ENCODE measurements at places on chromosomes 7 and 10.

- DNase-seq, result no peak
Observed at GRCh38 chr10:91758303-91759146, 39.7 kb upstream of the TNKS2 start.

- no peak for DNase-seq
Observed at GRCh38 chr10:62657244-62657835, 147.2 kb upstream of the ADO start.

DNA sequence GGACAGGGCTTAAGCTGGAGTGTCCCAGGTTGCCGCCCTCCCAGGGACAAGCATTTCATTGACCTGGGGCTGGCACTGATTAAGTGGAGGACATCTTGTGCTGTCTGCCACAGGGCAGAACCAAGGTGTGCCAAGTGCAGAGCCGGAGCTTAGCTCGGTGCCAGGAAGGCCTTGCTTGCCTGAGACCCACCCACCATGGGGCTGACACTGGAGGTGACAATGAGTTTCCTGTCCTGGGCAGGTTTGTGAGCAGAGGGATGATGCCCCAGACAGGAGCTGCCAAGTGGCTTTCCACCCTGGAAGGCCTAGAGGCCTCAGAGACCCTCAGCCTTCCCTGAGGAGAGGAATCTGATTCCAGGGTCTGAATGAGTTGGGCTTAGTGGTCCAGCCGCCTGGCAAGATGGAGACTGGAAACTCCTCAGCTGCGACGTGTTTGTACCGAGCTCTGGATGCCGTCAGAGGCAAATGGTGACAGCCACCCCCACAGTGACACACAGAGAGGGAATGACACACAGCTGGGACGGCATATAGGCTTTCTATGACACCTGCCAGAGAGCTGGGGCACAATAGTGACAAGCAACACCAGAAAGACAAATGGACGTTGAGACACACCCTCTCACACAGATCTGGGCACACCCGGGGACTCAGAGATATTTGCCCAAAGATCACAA, 2.6 kb downstream of the ADCYAP1R1 start:
- DNase-seq, result no peak

DNA sequence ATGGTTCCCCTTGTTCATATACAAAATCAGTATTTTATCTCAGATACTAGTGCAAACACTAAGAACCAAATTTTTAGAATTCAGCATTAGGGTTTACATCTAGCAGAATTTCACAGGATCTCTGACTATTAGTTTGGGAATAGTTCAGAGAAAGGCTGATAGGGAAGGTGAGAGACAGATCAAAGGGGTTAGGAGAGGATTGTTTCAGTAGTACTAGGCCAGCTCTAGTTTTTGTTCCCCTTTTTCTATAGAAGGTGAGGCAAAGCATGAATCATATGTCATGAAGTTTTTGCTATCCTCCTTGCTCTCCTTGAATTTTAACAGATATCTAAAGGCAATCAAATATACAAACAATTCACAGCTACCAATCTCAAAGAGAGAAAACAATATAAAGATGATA, 26.1 kb upstream of the CTNNA3 start:
- no peak for DNase-seq

DNA sequence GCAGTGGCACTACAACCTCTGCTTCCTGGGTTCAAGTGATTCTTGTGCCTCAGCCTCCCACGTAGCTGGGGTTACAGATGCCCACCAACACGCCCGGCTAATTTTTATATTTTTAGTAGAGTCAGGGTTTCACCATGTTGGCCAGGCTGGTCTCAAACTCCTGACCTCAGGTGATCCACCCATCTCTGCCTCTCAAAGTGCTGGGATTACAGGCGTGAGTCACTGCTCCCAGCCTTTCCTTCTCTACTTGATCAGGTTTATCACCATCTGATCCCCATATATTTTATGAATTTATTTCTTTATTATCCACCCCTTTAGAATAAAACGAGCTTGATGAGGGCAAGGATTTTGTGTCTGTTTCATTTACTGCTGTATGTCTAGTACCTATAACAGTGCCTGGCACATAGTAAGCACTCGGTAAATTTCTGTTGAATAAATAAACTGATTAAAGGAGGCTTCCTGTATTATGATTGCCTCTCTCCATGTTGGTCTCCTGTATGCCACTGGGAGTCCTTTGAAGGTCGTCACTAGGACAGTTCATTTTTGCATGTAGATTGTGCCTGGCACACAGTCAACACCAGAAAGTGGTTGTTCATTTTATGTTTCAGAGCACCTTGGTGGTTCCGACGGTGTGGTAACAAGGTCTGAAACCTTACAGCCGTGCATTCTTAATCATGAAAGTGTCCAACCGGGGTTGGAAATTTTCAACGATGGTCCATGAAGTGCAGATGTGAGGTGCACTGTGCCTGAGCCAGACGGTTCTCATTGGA, 9.6 kb upstream of the EIF3A start:
- no peak for DNase-seq

- no peak for DNase-seq
Observed at GRCh38 chr10:74363727-74364126, 212.7 kb downstream of the ADK start.

DNA sequence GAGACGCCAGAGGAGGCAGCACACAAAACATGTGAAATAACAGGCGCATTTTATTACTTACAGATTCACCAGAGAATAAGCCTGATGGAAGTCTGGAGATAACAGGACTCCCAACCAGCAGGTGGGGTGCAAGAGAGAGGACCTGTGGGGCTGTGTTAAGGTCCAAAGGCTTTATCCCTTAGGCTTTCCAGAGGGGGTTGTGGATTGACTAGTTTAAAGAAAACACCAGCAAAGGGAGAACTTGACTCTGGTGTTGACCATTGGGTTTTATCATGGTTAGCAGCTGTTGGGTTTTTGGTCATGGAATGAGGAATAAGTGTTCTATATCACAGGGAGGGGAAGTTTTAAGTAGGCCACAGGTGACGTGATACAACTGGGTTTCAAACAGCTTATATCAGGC, 1.6 kb upstream of the CRPPA start:
- no peak for DNase-seq

DNA sequence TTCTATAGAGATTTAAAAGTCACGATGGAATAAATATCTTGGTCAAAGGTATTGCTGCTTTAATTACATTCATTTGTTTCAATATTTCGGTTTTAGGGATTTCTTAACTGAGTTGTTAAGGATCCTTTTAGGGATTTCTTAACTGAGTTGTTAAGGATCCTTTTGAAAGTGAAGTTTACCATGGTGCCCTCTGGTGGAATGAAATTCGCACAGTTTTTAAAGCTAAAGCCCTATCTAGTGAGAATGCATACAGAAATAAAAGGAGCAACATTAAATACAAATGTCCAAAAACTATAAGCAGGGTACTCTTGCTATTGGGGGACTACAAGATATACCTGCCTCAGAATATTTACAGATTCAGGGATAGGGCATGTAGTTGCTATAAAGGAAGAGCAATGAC, 193.7 kb downstream of the RNLS start:
- DNase-seq, result peak; percentile 0

DNA sequence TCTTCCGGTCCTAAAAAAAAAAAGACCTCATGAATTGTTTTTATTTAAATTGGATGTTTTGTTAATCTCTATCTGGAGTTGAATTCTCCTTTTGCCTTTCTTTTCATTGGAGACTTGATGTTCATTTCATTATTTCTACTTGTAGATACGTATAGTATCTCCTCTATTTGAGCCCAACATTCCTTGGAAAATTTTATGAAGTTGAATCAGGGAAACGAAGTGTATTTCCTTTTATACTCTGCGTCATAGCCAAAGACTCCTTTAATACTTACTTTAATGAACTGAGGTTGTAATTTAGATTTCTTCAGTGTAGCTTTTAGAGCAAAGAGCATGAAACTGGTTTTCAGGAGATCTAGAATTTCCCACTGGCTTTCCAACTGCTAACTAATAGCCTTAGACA, 132.4 kb downstream of the KIAA1217 start:
- DNase-seq, result no peak

DNA sequence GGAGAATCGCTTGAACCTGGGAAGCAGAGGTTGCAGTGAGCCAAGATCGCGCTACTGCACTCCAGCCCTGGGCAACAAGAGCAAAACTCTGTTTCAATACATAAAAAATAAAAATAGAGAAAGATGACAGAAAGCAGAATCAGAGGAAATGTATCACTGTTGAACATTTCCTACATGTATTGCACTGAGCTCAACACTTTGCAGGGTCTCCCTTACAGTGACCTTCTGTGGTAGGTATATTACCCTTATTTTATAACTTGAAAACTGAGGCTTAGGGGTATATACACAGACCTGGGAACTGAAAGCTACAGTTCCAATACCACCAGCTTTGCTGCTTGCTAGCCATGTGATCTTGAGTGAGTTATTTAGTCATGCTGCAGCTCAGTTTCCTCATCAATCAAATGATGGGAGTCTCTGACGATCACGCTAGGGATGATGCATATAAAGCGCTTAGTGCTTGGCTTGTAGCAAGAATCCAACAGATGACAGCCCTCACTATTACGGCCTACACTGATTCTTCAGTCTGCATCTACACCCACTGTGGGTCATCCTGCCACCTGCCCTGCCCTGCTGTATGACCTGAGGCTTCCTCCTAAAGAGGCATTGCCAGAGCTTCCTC, 99.0 kb downstream of the PDE1C start:
- no peak for DNase-seq

GRCh38 chr10:74056050-74056818, 58.3 kb downstream of the VCL start:
- no peak for DNase-seq

GRCh38 chr10:103493916-103494877, 692 bp downstream of the NEURL1 start:
- no peak for DNase-seq

- no peak for DNase-seq
Observed at GRCh38 chr7:28065721-28066285, 114.8 kb downstream of the JAZF1 start.

- DNase-seq, result no peak
Observed at GRCh38 chr10:30813872-30814481, 184.4 kb upstream of the LYZL2 start.
